ENCODE measurements at places on chromosomes 7 and 10. TPM values are rescaled to one million over a fixed set of nuclear protein-coding genes. Genes with fewer than 3 reads are reported as not detected.

DNA sequence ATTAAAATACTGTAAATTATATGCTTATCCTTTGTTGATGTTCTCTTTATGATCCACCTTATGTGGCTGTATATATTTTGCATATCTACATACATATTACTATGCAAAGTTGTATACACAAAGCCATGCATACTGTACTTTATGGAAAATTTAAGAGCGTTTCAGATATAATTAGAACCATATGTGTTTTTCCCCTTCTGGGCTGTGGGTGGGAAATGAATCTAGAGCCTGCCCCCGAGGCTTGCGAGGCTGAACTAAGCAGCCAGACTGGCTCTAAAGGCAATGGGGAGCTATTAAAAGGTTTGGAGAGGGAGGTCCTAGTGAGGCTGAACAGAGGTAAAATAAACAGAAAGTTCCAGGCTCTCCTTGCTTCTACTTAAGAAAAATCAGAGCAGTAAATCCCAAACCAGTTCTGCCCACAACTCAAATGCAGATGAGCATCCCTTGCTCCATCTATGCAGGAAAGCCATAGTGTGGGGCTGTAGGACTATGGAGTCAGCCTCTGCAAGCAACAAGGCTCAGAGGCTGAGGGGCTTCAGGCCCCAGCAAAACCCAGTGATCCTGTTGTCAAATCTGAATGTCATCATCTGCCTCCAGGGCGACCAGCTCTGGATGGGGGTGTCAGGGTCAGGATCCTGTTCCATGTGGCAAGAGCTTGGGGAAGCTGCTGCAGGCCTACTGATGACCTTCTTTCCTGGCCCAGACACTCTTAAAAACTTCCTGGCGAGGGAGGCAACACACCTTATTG is 14.1 kb upstream of the DDIT4 start:
- peak; percentile 27 for DNase-seq

GRCh38 chr10:63672491-63672890 is 151.3 kb downstream of the REEP3 start:
- DNase-seq = no peak

DNA sequence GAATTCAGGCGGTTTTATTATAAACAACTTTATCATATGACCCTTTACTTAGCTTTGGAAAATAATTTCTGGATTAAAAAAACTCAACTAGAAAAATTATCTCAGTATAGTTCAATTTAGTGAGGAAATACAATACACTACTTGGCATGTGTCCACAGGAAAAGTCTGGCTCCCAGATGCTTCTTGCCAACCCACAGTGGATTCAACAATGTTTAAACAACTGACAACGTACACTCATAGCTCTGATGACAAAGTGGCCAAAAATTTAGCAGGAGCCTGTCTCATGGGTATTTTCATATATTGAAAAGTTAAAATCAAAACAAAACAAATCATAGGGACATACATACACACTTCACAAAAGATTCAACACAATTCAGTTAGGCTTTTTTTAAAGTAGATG is 158.8 kb downstream of the SKAP2 start:
- no peak for DNase-seq

GRCh38 chr7:19099194-19099593 is 18.2 kb downstream of the TWIST1 start:
- no peak for DNase-seq

DNA sequence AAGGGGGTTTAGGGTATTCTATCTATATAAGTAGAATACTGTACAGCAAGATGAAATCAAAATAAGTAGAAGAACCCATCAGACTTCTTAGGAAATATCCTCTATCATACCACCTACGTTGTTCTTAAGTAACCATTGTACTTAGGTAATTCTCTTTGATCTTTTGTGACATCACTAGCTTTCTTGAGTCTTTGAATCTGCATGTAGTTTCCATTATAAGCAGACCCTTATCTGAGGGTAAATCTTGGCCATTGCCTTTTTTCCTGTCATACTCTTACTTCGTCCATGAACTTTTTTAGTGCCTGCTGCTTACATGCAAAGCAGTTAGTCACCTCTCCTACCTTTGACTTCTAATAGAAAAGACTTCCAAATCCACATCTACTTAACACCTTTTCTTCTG is 49.0 kb downstream of the WAC start:
- DNase-seq = no peak

GRCh38 chr10:118207470-118208007 is 134.6 kb downstream of the FAM204A start:
- DNase-seq = no peak

DNA sequence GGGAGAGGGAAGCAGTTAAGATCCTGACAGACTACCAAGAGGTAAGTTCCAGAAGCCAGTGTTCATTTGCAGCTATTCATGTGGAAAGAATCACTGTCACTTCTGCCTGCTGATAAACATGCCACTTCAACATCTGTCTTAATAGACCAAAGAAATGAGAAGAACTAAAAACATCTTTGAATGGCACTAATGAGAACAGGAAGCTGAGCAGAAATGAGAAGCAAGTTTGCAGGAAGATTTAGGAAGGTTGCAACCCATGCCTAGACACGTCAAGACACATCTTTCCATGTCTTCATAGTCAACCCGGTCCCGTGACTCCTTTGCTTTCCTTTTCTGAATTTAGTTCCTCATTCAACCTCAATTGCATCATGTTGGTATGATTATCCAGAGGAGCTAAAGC is 180.0 kb downstream of the PDE1C start:
- DNase-seq = no peak

- DNase-seq = no peak
Measured at GRCh38 chr7:82549616-82550285, 106.2 kb upstream of the CACNA2D1 start.

- DNase-seq = no peak
Measured at GRCh38 chr7:30169579-30169978, 34.8 kb downstream of the MTURN start.

- DNase-seq = no peak
Measured at GRCh38 chr10:128624656-128625530, 498.7 kb upstream of the MKI67 start.

- DNase-seq = no peak
Measured at GRCh38 chr7:3206771-3207191, 94.3 kb upstream of the SDK1 start.

GRCh38 chr7:88761779-88762178 is 2.3 kb downstream of the ZNF804B start:
- DNase-seq = no peak

The AKR1B15 gene
- not detected for total RNA-seq

The ASAH2 gene
- 11.3 TPM for total RNA-seq

The PNLIPRP3 gene
- not detected for total RNA-seq

The C7orf57 gene
- not detected for total RNA-seq

The HECW1 gene
- 68.7 TPM for total RNA-seq

The NACAD gene
- 125 TPM for total RNA-seq

The RRP12 gene
- total RNA-seq = 26.8 TPM

All from glutamatergic neuron (in vitro differentiated cells).